Stimulated activated CD4-positive, alpha-beta T cell treated with anti-CD3 and anti-CD28 coated beads, Interleukin-4, amount 100 ng/mL, for 24 hours (primary cell): ENCODE measurements at places on chromosomes 2 and 18.

DNA sequence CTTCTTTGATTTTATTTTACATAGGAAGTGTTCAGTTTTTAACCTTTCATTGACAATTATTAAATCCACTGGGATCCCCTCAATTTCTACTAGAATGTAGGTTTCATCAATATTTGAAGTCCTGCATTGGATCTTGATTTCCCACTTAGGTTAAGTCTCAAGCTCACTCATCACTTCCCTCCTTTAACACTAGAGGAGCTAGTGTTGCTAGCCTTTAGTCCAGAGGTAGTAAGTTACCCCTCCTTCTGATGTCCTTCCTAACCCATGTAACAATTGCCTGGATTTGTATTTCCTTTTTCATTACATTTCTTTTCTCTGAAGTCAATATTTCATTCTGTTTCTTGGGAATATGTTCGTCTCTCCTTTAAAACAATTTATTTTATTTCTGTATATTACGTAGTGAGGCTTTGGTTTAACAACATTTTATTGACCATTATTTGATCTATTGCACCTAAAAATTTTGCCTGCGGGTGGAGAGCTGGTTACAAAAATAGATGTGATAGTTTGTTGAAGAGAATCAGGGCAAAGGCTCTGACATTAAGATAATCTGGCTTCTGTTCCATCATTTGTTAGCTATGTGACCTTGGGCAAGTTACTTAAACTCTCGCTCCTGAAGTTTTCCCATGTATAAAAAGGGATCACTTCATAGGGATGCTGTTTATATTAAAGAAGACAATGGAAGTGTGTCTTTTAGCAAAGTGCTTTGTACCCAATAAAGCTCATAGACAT lies 833.0 kb downstream of the SLC4A3 start:
- DNase-seq, result no peak

- no peak for DNase-seq
Measured at GRCh38 chr18:23498117-23498516, 5.2 kb upstream of the RMC1 start.

DNA sequence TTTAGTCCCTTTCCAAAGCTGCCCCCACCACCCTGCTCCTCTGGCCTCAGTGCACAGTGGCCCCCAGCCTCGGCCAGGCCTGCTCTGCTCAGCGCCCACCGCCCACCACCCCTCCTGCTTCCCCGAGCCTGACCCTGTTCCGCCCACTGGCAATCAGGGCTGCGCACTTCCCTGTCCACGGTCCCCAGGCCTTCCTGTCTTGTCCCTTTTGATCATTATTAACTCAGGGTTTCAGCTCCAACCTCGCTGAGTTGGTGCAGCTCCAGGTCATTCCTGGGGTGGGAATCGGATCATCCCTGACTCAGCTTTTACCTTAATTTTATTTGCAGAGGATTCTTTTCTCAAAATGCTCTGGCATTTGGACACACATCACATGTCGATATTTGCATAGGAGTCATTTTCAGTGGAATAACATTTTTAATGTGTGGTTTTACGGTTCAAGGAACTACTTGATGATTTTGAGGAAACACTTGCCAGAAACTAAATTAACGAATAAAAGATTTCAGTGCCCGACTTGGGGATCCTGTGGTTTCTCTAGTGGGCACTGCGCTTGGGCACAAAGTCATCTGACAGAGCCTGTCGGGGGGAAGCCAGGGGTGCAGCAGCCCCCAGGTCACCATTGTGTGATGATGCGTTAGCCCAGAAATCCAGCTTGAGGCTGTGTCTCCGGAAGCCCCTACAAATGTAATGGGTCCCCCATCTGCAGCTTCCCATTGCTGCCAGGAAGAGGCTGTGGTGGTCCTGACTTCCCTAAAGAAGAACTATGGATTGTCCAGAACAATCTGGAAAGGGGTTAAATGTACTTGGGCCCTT lies 1.0 kb upstream of the ESPNL start:
- DNase-seq, result no peak

- DNase-seq, result no peak
Measured at GRCh38 chr18:61284039-61284438, 49.2 kb upstream of the CDH20 start.

DNA sequence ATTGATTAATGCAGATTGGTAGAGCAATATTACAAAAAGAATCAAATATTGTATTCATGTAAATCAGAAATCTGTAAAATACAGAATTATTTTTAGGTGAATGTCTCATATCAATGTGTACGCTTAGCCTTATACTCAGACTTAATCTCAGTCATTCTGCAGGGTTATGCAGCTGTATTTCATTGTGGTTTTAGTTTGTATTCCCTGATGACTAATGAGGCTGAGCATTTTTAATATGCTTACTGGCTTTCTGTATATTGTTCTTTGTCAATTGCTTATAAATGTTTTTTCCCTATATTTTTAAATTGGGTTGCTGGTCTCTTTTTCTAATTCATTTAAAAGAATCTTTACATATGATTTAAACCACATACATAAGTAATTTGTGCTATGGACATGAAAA lies 50.1 kb downstream of the CDH19 start:
- DNase-seq, result no peak

- no peak for DNase-seq
Measured at GRCh38 chr2:21454839-21455238, 331.1 kb downstream of the TDRD15 start.

GRCh38 chr2:62478093-62478580 lies 27.9 kb downstream of the TMEM17 start:
- no peak for DNase-seq

DNA sequence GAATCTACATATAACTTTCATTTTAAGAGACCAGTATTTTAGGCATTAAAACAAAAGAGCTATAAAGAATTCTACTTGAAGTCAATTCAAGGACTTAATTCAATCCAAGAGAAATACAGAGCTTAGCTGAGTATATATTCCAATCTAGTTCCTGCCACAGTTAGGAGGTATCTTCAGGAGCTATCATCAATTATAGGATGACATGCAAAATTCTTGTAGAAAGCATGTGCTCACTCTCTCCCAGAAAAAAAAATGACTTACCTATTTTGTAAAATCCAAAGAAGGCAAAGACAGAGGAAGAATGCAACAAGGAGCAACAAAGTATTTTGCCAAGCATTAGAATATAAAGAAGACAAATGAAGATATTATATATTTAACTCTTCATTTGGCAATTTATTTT lies 31.8 kb upstream of the CFAP36 start:
- no peak for DNase-seq

- DNase-seq, result no peak
Measured at GRCh38 chr2:158049129-158049855, 52.4 kb upstream of the UPP2 start.

- no peak for DNase-seq
Measured at GRCh38 chr2:241598061-241598460, 38.9 kb downstream of the THAP4 start.

- DNase-seq, result no peak
Measured at GRCh38 chr2:39893616-39894015, 114.6 kb upstream of the THUMPD2 start.

- DNase-seq, result no peak
Measured at GRCh38 chr2:66686755-66687154, 251.8 kb downstream of the MEIS1 start.

DNA sequence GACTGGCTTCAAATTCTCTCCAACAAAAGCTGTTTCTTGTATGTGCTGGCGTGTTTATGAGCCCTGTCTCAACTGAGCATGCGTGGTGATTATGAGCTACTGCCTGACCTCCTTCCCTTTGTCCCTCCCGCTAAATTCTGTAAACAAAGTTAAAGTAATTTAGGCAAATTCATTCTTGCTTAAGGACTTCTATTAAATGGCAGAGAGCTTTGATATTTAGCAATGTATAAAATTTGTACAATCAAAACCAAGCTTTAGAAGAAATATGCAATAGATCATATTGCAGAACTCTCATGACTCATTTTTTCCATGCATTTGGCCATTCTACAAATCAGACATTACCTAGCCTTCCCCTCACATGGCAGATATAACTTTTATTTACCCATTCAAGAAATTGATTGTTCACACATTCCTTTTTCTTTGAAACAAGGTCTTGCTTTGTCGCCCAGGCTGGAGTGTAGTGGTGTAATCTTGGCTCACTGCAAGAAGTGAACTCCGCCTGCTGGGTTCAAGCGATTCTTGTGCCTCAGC lies 18.2 kb downstream of the IGFBP2 start:
- no peak for DNase-seq

- no peak for DNase-seq
Measured at GRCh38 chr2:208792766-208793165, 386.2 kb downstream of the PTH2R start.

- DNase-seq, result no peak
Measured at GRCh38 chr2:35871672-35872071, 483.9 kb upstream of the CRIM1 start.

DNA sequence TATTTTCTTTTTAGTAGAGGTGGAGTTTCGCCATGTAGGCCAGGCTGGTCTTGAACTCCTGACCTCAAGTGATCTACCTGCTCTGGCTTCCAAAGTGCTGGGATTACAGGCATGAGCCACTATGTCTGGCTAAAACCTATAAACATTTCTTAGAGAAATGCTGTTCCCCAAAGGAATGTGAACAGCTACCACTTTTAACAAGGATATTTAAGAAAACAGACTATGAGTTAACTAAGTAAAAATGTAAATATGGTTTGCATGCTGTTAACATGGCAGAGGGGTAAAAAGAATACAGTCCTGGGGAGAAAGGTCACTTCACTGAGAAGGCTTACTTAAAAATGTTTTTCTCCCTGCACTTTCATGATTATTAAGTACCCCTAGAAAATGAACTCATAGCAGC lies 57.1 kb downstream of the SLC16A14 start:
- no peak for DNase-seq

DNA sequence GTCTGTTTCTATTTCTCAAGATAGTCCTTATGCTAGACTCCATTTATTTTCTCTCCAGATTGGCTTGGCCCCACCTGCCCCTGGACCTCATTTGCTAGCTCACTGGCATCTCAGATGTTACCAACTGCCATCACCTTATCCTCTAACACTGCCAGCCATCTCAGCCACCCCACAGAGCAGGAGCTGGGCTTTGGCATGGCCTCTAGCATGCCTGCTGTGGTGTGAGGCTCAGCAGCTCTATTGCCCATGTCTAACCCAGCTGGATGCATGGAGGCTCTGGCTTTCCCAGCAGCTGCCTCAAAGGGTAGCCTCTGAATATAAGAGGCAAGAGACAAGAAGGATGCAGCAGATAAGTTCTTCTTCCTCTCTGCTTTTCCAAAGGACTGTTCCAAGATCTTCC lies 373.4 kb downstream of the TNS1 start:
- DNase-seq, result no peak

GRCh38 chr2:204849892-204850291 lies 304.6 kb downstream of the PARD3B start:
- no peak for DNase-seq

DNA sequence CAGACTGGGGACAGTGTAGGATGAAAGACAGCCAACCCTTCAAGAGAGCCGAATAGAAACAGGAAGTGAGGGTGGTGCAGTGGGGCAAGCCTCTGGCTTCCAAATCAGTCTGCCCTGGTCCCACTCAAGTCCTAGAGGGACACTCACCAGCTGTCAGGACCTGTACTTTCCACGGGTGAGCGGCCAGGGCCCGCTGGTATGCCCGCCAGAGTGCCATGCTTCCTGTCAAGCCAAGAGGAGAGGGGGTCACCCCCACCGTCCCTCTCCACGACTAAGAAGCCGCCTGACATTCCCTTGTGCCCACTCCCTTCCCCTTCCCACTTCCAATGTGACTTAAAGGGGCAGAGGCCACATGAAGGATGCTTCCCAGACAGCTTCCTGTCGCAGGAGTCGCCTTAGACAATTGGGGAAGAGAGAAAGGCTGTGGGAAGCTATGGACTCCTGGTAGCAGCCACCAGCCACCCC lies 564 bp downstream of the MPV17 start:
- peak; percentile 9 for DNase-seq

GRCh38 chr2:15158100-15158499 lies 403.0 kb downstream of the NBAS start:
- DNase-seq, result no peak

GRCh38 chr2:129191530-129191929 lies 787.9 kb upstream of the RAB6C start:
- DNase-seq, result no peak

DNA sequence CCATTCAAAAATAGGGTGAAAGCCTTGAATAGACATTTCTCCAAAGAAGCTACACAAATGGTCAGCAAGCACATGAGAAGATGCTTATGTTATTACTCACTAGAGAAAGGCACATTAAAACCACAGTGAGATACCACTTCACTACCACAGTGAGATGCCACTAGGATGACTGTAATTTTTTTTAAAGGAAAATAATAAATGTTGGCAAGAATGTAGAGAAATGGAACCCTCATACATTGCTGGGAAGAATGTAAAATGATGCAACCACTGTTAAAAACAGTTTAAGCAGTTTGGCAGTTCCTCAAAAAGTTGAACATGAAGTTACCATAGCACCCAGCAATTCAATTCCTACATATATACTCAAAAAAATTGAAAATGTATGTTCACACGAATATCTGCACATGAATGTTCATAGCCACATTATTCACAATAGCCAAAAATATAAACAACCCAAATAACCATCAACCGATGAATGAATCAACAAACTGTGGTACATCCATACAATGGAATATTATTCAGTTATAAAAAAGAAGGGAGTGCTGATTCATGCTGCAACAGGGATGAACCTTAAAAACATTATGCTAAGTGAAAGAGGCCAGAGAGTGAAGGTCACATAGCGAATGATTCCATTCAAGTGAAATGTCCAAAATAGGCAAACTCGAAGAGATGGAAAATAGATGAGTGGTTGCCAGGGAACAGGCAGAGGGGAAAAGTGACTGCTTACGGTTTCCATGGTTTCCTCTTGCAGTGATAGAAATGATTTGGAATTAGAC lies 156.2 kb upstream of the NDUFV2 start:
- no peak for DNase-seq

GRCh38 chr2:40032650-40033319 lies 253.7 kb upstream of the THUMPD2 start:
- DNase-seq, result no peak

- peak; percentile 69 for DNase-seq
Measured at GRCh38 chr18:58552057-58552461, 76.8 kb downstream of the ALPK2 start.

DNA sequence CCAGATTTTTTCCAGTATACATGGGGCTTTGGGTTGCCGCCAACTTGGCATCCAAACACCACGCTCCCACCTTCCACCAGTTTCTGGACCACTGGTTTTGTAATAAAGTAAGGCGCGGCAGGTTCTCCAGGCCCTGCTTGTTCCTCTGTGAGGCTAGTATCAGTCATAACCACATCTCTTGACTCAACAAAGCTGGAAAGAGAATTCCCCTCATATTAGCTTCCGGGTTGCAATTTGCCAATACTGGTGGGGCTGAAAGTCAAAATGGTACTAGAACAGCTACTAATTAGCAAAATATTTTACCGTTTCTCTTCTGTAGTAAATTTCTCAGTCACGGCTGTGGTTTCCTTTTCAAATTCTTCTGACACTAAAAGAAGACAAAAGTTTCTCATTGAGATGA lies 25.0 kb downstream of the TTN start:
- no peak for DNase-seq

DNA sequence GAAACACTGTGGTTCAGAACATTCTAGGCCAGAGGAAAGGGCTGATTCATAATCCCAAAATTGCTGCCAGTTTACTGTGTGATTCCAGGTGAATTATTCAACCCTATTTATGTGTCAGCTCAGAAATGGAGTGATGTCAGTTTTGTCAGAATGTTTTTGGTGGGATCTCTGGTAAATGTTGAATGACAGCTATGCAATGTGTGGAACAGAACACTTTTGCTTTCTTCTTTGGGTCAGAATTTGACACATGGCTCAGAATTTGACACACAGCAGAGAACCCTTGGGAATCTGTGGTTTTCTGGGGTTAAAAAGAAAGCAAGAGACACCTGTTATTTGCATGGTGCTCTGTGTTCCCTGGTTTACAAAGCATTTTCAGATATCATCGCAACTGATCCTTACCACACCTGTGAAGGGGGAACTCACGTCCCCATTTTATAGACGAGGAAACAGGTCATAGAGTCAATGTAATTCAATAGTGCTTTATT lies 1.6 kb upstream of the MTA3 start:
- no peak for DNase-seq
